Posterior vena cava (tissue), 2 donors: ENCODE measurements at places on chromosomes 4 and X. TPM values are rescaled to one million over a fixed set of nuclear protein-coding genes. Genes with fewer than 3 reads are reported as not detected.

The SPON2 gene
- total RNA-seq: 18.1 TPM

The JAKMIP1 gene
- 0.14 TPM for total RNA-seq

The SOD3 gene
- 289 TPM for total RNA-seq

The MTMR8 gene
- 5.2 TPM for total RNA-seq

The NDST3 gene
- total RNA-seq: 0.10 TPM

The OCRL gene
- 24.8 TPM for total RNA-seq

The GPR34 gene
- 16.9 TPM for total RNA-seq

GRCh38 chr4:35934320-35934981 is 309.9 kb downstream of the ARAP2 start:
- no peak for DNase-seq

DNA sequence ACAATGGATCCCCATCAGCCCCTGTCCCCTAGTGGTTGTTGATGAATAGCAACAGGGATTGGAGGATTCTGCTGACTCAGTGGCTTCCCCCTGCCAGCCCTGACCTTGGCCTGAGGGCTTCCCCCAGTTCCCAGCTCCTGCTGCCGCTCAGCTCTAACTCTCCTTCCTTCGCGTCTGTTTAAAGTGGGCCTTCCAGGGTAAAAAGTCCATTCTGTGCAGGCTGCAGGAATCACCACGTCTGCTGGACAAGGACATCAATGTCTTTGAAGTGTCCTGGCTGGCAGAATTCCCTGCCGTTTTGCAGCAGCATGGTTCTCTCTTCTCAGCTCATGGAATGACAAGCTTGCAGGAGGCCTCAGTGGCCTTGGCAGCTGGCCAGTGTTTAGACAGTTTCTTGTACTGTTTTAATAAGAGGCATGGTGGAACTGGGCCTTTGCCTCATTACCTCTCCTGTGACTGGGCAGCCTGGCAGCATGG is 152.5 kb upstream of the STX18 start:
- no peak for DNase-seq

GRCh38 chrX:151448509-151448908 is 51.5 kb downstream of the VMA21 start:
- no peak for DNase-seq

DNA sequence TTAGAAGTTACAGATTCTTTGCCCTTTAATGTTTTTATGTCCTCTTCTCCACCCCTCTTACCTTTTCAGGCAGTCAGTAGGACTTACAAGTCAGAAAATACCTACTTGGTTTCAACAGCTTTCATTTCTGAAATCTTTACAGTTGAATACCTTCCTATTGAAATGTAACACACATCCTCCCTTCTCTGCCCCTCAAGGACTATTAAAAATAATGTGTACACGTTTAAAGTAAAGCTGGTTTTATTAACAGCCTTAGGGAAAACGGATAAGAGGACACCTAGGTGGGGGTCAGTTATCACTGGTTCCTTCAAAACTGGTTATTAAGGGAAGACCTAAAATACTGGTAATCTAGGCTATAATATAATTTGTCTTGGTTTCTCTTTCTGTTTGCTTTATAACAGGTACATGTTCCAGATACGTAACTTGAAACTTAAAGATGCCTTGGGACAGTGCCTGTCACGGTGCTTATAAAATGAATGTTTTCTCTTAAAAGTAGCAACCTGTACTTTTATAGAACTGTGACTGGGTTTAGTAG is 1.8 kb downstream of the CCSER1 start:
- DNase-seq: no peak

DNA sequence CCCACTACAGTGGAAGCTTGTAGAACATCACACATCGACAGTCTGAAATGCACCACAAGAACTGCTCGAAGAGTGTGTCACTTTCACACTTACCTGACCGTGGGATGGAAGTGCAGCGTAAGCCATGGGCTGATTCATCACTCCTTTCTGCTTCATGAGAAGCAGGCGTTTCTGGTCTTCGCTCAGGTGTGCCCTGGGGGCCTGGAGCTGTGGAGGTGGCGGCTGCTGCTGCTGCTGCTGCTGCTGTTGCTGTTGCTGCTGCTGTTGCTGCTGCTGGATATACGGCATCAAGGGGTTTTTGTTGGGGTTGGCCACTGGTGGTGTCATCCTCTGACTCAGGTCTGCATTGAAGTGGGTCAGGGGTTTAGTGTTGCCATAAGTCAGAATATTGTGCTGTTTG is 223.6 kb downstream of the MGST2 start:
- no peak for DNase-seq

DNA sequence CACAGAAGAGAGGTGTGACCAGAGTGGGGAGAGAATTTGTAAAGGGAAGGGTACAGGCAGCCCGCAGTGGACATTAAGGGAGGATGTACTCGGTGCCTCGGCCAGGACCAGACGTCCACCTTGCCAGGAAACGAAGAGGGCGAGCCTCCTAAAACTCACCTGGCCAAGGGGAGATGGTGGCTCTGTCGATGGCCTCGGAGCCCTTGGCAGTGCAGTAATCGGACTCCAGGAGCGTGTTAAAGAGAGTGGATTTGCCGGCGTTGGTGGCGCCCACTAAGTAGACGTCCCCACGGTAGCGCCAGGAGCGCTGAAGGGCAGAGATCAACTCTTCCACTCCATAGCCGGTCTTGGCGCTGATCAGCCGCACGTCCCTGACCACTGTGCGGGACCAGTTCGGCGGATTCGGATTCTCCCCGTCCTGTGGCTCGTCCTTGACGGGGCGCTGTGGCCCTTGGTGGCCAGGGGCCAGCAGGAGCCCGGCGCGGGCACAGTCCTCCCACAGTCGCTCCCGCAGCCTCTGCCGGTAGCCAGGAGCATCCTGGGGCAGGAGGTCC is 1.0 kb downstream of the NOA1 start:
- no peak for DNase-seq

- no peak for DNase-seq
These were observed 39.7 kb upstream of the PROM1 start for GRCh38 chr4:16123356-16124084.

- DNase-seq: no peak
These were observed 27.1 kb upstream of the SCRG1 start for GRCh38 chr4:173426064-173426463.

DNA sequence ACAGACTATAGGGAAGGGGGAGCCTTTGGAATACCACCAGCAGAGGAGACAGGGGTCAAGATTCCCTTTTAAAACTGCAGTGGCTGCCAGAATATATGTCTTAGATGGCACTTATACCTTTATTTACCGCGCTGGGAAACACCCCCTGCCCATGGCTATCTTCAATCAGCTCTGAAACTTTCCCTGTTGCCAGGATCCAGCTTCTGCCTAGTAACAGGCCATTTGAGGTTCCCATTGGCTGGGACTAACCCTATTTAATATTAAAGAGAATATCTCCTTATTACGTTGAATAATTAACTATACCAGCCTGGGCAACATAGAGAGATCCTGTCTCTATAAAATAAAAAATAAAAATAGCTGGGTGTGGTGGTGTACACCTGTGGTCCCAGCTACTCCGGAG is 23.8 kb downstream of the SOWAHB start:
- DNase-seq: no peak
